Renal cortex interstitium (tissue), 15 donors: ENCODE measurements at places on chromosomes 5 and 9. TPM values are rescaled to one million over a fixed set of nuclear protein-coding genes. Genes with fewer than 3 reads are reported as not detected.

- no peak for DNase-seq
Measured at GRCh38 chr5:132397224-132397623, 27.7 kb downstream of the SLC22A5 start.

ERGIC1 gene
- polyA plus RNA-seq: 112 TPM

DBH gene
- 1.0 TPM for polyA plus RNA-seq

ACTBL2 gene
- polyA plus RNA-seq: not detected

GADD45G gene
- polyA plus RNA-seq: 3.9 TPM

TNC gene
- 329 TPM for polyA plus RNA-seq

GRM6 gene
- polyA plus RNA-seq: 1.9 TPM

- no peak for DNase-seq
Measured at GRCh38 chr9:82354279-82354659, 365.7 kb downstream of the SPATA31D1 start.

- DNase-seq: no peak
Measured at GRCh38 chr5:17305964-17306725, 88.7 kb downstream of the BASP1 start.

DNA sequence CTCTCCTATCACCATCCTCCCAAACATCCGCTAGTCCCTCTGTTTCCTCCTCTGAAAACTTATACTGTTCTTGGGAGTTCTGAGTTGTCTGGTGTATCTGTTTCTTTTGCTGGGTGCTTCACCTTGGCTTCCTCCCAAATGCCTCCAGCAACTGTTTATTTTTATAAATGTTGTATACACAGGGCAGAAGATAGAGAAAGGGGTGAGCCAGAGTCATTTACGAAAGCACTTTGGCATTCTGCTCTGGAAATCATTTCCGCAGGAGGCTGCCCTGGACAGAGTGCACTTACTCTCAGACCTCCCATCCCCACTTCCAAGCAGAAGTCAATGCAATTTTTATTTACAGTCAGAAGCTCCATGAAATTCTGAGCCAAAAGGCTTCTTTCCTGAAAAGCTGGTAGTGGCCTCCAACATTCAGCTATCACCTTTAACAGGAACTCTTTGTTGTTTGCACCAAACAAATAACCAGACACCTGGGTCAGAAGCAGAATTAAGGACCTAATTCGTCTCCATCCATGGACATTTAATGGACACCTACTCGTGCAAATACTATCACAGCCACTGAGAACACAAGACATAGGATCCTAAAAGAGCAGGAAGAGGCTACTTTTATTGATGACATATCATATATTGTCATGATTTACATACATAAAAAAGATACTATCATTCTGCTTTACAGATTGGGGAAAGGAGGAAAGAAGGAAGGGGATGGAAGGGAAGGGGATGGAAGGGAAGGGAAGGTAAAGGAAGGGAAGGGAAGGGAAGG, 229.5 kb upstream of the PAPPA start:
- DNase-seq: no peak

GRCh38 chr9:95025213-95026147, 292.0 kb downstream of the FANCC start:
- no peak for DNase-seq

NUP155 gene
- polyA plus RNA-seq: 26.9 TPM

GRCh38 chr9:131011274-131012022, 2.5 kb downstream of the LAMC3 start:
- DNase-seq: no peak

GRCh38 chr5:1292846-1293415, 1.9 kb downstream of the TERT start:
- no peak for DNase-seq

GRCh38 chr5:153893817-153894216, 144.9 kb downstream of the FAM114A2 start:
- no peak for DNase-seq

ADAMTS2 gene
- polyA plus RNA-seq: 9.9 TPM

- no peak for DNase-seq
Measured at GRCh38 chr5:109310315-109310714, 99.5 kb downstream of the PJA2 start.

UBE2QL1 gene
- 0.95 TPM for polyA plus RNA-seq

DNA sequence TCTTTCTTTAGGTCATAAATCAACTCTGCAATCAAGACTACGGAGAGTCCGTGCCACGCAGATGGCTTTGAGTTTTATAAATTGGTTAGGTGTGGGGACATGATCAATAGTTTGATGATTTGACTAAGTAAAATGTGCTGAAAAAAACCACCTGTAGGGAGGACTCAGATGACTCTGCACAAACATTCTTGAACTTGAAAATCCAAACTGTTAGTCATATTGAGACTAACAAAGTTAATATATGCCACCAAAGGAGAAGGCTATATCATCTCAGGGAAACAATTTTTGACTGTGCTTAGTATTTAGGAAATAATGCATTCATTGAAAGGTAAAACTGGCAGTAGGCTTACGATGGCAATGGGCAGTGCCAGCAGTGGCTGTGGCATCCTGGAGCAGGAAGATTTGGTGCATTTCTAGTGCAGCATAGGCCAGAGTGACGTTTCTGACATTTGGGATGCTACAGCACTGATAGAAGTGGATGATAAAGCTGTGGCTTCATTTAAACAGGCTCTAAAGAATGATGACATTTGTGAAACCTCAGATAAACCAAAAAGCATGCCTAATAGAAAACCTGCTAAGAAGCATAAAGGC, 291.1 kb downstream of the MLLT3 start:
- DNase-seq: no peak

SLC6A3 gene
- 0.45 TPM for polyA plus RNA-seq

DNA sequence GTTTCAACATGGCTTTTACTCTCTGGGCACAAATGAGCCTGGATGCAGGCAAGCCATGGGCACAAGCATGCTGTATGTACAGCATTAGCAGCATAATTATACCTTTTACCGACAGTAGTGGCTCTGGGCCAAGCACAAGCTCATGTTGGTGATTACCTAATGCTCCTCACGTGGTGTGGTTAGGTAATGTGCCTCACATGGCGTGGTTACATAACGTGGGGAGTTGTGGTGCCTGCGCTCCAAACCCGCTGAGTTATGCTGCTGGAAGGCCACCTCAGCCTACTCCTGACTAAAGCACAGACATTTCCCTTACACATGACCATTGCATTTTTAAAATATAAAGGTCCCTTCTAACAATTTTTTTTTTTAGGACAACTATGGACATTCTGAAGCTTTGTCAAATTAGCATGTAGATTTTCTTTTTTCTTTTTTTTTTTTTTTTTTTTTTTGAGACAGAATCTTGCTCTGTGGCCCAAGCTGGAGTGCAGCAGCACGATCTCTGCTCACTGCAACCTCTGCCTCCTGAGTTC, 794.0 kb downstream of the EFNA5 start:
- no peak for DNase-seq

CD180 gene
- polyA plus RNA-seq: 0.50 TPM

GRCh38 chr9:31393240-31393639, 991.2 kb upstream of the ACO1 start:
- no peak for DNase-seq

DNA sequence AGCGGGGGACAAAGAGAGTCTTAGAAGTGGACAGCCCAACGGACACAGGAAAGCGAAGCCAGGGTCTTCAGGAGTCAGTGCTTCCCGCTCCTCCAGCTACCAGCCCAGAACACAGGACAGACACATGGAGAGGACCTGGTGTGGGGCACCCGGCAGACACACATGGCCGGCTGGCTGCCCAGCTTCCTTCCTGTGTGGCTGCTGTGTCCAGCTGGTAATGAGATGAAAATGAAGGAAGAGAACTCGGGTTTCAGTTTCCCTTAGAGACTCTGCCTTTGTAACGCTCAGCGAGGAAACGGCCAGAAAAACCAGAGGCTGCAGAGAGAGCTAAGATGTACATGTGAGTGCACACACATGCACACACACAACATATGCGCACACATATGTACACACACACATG, 87.5 kb downstream of the SECISBP2 start:
- no peak for DNase-seq

ACOT12 gene
- polyA plus RNA-seq: 0.53 TPM

S1PR3 gene
- polyA plus RNA-seq: 59.5 TPM

PRR7 gene
- 2.8 TPM for polyA plus RNA-seq

DNA sequence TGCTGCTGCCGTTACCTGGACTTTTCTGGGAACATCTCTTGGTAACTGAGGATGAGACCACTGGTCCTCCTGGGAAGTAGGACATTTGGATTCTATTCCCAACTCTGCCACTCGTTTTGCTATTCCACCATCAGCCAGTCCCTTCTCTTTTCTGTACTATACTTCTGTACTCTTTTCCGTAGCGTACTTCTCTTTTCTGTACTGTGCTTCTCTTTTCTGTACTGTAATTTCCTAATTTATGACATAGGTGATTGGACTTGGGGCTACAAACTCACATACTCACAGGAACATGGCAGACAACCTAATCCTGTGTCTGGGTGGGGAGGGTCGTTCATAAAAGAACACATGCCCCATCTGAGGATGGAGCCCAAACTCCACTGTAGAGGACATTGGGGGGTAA, 335.3 kb upstream of the PANK3 start:
- DNase-seq: no peak

DNA sequence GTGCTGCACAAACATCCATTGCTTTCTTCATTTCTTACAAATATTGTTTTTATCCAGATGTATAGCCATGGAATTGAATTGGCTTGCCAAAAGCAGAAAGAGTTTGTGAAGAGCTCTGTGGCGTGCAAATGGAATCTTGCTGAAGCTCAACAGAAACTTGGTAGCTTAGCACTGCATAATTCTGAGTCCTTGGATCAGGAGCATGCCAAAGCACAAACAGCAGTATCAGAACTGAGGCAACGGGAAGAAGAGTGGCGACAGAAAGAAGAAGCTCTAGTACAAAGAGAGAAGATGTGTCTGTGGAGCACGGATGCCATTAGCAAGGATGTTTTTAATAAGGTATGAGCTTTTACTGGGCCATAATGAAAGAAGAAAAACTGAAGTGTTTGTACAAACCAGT, 5.5 kb downstream of the CDC37L1 start:
- no peak for DNase-seq

- DNase-seq: peak; percentile 70
Measured at GRCh38 chr9:17810728-17811571, 232.1 kb downstream of the SH3GL2 start.

DNA sequence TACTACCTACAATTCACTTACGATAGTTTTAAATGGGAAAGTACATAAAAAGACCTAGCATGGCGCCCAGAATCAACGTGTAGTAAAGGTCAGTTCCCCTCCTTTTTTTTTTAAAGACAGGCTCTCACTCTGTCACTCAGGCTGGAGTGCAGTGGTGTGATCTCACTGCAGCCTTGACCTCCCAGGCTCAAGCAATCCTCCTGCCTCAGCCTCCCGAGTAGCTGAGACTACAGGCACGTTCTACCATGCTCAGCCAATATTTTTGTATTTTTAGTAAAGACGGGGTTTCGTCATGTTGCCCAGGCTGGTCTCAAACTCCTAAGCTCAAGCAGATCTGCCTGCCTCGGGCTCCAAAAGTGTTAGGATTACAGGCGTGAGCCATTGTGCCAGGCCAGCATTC, 40.7 kb upstream of the MTMR12 start:
- DNase-seq: no peak

- no peak for DNase-seq
Measured at GRCh38 chr5:66702426-66702825, 106.2 kb downstream of the MAST4 start.

GRCh38 chr5:102307232-102307631, 11.1 kb upstream of the SLCO4C1 start:
- no peak for DNase-seq

DNA sequence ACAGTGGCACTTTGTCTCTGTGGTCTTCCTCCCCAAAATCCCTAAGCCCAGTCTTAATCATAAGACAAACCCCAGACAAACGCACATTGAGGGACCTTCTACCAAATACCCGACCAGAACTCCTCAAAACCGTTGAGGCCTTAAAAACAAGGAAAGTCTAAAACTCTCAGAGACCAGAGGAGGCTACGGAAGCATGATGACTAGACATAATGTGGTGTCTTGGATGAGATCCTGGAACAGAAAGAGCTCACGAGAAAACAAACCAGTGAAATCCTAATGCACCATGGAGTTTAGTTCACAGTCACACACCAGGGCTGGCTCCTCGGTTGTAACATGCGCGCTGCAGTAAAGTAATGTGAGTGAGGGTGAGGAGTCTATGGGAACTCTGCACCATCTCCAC, 58.4 kb downstream of the OTULIN start:
- no peak for DNase-seq

DNA sequence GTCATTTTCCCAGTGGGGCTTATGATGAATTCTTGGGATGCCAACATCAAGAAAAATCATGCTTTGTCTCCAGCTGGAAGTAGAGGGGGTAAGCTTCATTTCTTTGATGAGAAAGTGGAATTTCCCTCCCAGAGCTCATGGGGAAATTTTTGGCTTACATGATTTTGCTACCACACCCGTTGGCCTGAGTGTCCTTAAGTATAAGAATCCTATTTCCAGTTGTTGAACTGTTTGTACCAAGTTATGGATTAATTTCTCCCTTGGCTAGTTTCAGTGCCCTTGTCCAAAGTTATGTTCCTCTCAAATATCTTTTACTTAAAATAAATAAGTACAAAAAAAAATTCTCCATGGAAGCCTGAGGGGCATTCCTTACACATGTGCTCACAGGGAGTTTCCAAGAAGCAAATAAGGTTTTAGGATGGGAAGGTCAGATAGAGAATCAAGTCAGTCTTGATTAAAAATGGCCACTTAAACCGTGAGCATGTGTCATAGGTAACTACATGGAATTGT, 82.3 kb downstream of the PTCD2 start:
- DNase-seq: no peak

MARVELD2 gene
- polyA plus RNA-seq: 24.4 TPM

DNA sequence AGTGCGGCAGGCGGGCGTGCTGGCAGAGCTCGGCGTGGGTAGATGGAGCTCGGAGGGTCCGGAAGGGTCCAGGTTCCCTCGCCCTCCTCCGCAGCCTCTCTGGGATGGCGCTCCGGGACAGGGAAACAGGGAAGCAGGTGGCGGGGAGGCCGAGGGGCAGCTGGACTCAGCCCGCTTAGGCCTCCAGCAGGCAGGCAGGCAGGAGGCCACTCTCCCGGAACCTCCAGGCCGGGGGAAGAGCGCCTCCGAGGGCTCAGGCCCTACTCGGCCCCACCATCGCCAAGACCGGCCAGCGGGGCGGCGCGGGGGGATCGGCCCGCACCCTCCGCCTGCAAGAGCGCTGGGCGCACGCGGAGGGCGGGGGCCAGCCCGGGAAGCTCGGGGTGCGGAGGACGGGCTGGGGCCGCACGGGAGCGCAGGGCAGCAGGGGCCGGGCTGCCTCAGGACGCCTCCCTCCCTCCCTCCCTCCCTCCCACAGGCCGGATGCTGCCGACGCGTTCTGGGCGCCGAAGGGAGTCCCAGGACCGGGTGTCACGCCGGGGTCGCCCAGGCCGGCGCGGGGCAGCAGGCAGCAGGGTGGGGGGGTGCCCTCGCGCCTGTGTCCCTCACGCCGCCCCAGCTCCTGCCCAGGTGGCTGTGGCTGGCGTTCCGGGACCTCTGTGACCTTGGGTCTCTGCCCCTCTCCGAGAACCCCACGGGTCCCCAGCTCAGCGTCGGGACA, 977 bp downstream of the MGAT4B start:
- DNase-seq: no peak
